ENCODE measurements at places on chromosomes 4 and X. TPM values are rescaled to one million over a fixed set of nuclear protein-coding genes. Genes with fewer than 3 reads are reported as not detected.

PDZD4 gene
- total RNA-seq = 1.4 TPM

DNA sequence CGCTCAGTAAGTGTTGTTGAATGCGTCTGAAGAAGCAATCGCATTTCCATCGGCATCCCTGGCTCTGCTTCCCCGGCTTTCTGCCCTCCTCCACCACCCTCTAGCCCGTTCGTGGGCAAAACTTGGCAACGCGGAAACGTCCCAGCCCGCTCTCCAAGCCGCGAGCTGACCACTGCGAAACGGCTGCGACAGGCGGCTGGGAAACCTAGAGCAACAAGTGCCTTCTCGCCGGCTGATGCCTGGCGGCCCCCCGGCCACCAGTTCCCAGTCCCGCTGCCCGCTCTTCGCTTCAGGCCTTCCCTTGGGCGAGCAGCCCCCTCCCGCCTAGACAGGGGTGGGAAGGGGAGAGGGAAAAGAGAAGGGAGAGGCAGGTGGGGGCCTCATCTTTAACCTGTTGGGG, 837 bp downstream of the CITED1 start:
- DNase-seq = no peak

PTPN13 gene
- 11.3 TPM for total RNA-seq

DNA sequence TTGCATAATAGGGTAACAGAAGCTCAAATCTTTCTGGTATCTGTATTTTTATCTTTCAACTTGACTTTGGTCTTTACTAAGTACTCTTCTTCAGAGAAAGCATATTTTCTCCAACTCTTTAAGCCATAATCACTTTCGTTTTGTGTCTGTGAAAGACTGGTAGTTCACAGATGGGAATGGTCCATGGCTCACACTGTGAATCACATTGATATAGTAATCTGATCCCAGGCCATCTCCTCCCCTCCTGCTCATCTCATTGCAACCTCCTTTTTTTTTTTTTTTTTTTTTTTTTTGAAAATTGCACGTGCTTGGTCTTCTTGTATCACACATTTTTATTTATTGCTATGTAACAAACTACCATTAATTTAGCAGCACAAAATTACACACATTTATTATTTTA, 694.5 kb upstream of the SLIT2 start:
- DNase-seq = no peak

SSX4B gene
- not detected for total RNA-seq

GRCh38 chr4:110414561-110414920, 61.4 kb upstream of the ENPEP start:
- DNase-seq = no peak

GRCh38 chr4:66443008-66443407, 772.7 kb upstream of the EPHA5 start:
- DNase-seq = no peak

PPID gene
- total RNA-seq = 35.2 TPM

MAGED4 gene
- total RNA-seq = 2.7 TPM

MAML3 gene
- total RNA-seq = 12.0 TPM

- DNase-seq = no peak
These were observed 131.5 kb downstream of the JADE1 start for GRCh38 chr4:128940971-128941370.

SOWAHB gene
- total RNA-seq = not detected

FGFR3 gene
- total RNA-seq = 0.62 TPM

- no peak for DNase-seq
These were observed 51.2 kb downstream of the HMX1 start for GRCh38 chr4:8820178-8821102.

CLNK gene
- not detected for total RNA-seq

- no peak for DNase-seq
These were observed 151.4 kb downstream of the CPEB2 start for GRCh38 chr4:15153662-15154061.

GRCh38 chr4:3313139-3313538, 20.3 kb downstream of the RGS12 start:
- DNase-seq = no peak

- DNase-seq = no peak
These were observed 68.6 kb downstream of the PRKG2 start for GRCh38 chr4:81146466-81146865.

DNA sequence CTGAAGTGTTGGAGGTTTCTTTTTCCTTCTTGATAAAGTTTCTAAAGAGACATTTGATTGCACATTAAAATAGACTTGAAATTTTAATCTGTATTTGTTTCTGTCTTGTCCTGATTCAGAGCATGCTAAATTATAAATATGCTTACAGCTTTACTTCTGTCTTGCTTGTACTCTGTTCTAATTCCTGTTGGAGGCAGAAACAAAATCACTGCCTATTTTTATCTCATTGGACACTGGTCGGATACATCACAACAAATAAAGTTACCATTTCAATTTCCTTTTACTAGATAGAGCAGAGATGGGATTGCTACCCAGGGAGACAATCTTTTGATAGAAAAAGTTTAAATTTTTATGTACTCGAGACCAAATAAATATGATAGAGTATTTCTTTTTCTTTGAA, 6.9 kb downstream of the ANK2 start:
- no peak for DNase-seq

SMARCA1 gene
- 24.7 TPM for total RNA-seq

GRCh38 chr4:129261584-129261983, 165.6 kb downstream of the C4orf33 start:
- no peak for DNase-seq

SMC1A gene
- total RNA-seq = 47.8 TPM

TMEM33 gene
- 143 TPM for total RNA-seq

TCP11X2 gene
- total RNA-seq = not detected

- DNase-seq = peak; percentile 5
These were observed 203.8 kb upstream of the HS3ST1 start for GRCh38 chr4:11632483-11632882.

Data from NCI-H460 (cell line).